Activated naive CD4-positive, alpha-beta T cell treated with anti-CD3 and anti-CD28 coated beads for 36 hours (primary cell): ENCODE measurements at places on chromosomes 3 and 15. TPM values are rescaled to one million over a fixed set of nuclear protein-coding genes. Genes with fewer than 3 reads are reported as not detected.

Gene ECE2
- not detected for total RNA-seq

Gene RPP25
- 3.7 TPM for total RNA-seq

Gene GABRA5
- not detected for total RNA-seq

Gene BOC
- 0.29 TPM for total RNA-seq

Gene FGD5
- not detected for total RNA-seq

Gene SLC15A2
- total RNA-seq = 1.5 TPM

Gene ACTC1
- not detected for total RNA-seq

Gene ECT2
- 59.4 TPM for total RNA-seq

Gene PLAAT1
- not detected for total RNA-seq

Gene ADCY5
- 0.10 TPM for total RNA-seq

Gene APOD
- total RNA-seq = 0.44 TPM

Gene PTPN9
- 9.5 TPM for total RNA-seq

Gene TTLL13
- 0.15 TPM for total RNA-seq

Gene MYEF2
- 32.7 TPM for total RNA-seq

Gene RBP2
- not detected for total RNA-seq

Gene ASB14
- total RNA-seq = not detected

Gene TUSC2
- total RNA-seq = 14.1 TPM

Gene ZNF660
- total RNA-seq = 0.22 TPM

Gene TUSC7
- not detected for total RNA-seq

Gene RAB5A
- 47.5 TPM for total RNA-seq

Gene BDH1
- total RNA-seq = 71.2 TPM

Gene GALK2
- 22.6 TPM for total RNA-seq

Gene ZNF502
- 0.62 TPM for total RNA-seq

Gene CAPN3
- total RNA-seq = 0.83 TPM

Gene SIDT1
- total RNA-seq = 14.9 TPM

Gene MESP1
- total RNA-seq = 6.6 TPM

Gene PLCB2
- total RNA-seq = 55.0 TPM

Gene ARPIN
- total RNA-seq = not detected

Gene CLRN1
- total RNA-seq = not detected

Gene ZIC1
- total RNA-seq = not detected

Gene DUOXA2
- total RNA-seq = not detected

Gene CP
- not detected for total RNA-seq

Gene SLC6A11
- total RNA-seq = not detected

Gene C3orf80
- not detected for total RNA-seq

Gene ERICH6
- total RNA-seq = not detected

Gene CYP1A2
- total RNA-seq = not detected

Gene LMAN1L
- total RNA-seq = not detected

Gene CLDN18
- not detected for total RNA-seq

Gene MYL3
- not detected for total RNA-seq

Gene SAMMSON
- total RNA-seq = not detected

Gene MEGF11
- not detected for total RNA-seq

Gene ADGRG7
- not detected for total RNA-seq

Gene CHL1
- not detected for total RNA-seq
